ENCODE measurements at places on chromosomes 7 and 10.

DNA sequence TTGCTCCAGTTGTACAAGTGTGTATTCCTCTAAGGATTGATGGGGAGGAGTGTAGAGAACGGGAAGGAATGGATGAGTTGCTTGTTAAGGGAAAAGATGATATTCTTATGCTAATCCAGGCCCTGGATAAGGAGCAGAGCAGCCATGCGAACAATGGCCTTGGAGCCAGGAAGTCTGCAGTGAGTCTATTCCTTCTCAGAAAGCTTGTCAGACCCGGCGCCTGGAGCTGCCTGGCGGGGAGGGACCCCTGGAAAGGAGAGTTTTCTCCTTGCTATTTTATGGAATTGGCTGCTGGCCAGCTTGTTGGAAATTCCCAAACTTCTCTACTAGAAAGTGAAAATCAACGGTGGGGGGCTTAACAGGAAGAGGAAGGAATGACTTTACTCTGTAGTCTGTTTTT lies 89.1 kb downstream of the MMRN2 start:
- ATAC-seq = no peak

- no peak for ATAC-seq
Measured at GRCh38 chr7:98212532-98213041, 1.3 kb downstream of the BHLHA15 start.

- peak; percentile 35 for ATAC-seq
Measured at GRCh38 chr10:89301232-89301631, 614 bp upstream of the IFIT2 start.

DNA sequence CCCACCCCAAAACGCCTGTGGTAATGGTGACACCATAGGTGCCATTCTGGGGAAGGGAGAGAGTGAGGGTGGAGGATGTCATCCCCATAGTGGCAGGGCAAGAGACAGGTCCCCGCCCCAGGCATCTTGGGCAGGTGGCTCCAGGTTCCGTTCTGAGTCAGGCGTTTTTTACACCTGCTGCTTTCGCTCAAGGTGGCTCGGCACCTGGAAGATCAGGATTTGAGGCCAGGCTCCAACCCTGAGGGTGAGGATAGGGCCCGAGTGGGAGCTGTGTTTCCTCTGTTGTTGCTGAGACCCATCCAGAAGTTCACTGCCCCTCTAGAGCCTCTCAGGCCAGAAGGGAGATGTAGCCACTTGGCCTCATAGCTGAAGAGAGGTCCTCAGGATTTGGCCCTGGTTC lies 36.6 kb upstream of the DUSP5 start:
- peak; percentile 7 for ATAC-seq

GRCh38 chr10:131802996-131803395 lies 97.8 kb upstream of the PPP2R2D start:
- no peak for ATAC-seq

DNA sequence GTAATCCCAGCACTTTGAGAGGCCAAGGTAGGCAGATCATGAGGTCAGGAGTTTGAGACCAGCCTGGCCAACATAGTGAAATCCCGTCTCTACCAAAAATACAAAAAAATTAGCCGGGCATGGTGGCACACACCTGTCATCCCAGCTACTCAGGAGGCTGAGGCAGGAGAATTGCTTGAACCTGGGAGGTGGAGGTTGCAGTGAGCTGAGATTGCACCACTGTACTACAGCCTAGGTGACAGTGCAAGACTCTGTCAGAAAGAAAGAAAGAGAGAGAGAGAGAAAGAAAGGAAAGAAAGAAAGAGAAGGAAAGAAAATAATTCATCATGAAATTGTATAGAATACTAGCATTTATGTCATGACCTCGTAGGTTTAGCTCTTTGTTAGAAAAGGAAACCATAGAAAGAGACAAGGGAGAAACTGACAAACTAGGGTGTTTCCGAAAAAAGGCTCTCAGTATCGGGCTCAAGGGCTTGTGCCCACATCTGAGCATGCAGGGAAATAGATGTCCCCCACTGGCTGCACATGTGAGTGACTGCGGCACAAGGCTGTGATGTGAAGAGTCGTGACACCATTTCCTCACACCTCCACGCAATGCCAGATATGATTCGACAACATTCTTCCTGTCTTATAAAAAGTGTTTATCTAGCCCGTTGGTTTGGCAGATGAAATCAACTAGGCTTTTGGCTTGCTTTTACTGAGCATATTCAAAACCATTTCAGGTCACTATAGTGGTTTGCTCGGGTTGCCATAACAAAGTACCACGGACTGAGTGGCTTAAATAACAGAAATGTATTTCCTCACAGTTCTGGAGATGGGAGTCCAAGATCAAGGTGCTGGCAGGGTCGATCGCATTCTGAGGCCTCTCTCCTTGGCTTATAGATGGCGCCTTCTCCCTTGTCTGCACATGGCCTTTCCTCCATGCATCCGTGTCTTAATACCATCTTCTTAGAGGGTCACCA lies 2.0 kb downstream of the SRGN start:
- ATAC-seq = peak; percentile 31

DNA sequence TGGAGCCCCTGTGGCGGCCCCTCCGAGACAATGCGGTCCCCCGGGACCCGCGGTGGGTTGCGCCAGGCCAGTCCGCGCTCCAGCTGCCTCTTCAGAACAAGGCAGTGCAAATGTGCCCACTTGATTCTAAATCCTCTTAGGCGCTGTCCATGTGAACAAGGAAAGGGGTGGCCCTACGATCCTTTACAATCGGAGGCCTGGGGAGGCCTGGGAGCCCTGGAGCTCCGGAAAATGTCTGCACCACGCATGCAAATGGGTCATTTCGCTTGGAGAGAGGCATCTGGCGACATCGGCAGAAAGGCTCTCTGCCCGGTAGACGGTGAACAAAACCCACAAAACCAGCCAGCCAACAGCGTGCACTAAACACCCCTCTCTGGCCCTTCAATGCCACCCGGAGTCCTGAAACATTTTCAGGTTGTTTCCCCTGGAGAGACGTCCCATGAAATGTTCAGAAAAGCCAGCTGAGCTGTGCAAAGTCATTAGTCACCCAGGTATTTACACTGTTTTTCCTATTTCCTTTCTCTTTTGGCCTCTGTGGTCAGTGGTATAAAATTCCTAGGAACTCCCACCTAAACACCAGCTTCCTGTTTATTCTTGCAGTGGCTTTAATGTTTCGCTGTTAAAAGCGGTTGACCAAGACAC lies 102.8 kb upstream of the ZNF438 start:
- ATAC-seq = peak; percentile 43

- no peak for ATAC-seq
Measured at GRCh38 chr7:143376396-143376795, 4.7 kb upstream of the ZYX start.

GRCh38 chr7:12127455-12127854 lies 83.6 kb upstream of the TMEM106B start:
- ATAC-seq = no peak

GRCh38 chr7:87934699-87935383 lies 790 bp downstream of the ADAM22 start:
- peak; percentile 15 for ATAC-seq

- ATAC-seq = no peak
Measured at GRCh38 chr10:12279281-12279680, 70.1 kb upstream of the CAMK1D start.

GRCh38 chr10:132520177-132520811 lies 17.3 kb upstream of the INPP5A start:
- no peak for ATAC-seq

DNA sequence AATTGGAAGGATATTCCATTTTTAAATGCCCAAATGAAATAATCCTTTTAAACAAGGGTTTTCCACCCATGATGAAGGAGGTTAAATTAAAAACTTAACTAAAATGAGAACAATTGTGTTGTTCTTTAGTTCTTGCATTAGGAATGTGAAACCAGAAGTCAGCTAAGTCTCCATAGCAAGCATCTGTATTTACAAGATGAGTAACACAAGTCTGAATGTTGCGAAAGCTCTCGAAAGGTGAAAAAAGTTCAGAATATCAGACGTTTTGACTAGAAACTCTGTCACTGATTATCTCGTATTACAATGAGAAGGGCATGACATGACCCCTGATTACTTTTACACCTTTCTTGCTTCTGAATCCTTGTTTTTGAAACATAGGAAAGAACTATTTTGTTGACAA lies 149.6 kb downstream of the BICC1 start:
- no peak for ATAC-seq

DNA sequence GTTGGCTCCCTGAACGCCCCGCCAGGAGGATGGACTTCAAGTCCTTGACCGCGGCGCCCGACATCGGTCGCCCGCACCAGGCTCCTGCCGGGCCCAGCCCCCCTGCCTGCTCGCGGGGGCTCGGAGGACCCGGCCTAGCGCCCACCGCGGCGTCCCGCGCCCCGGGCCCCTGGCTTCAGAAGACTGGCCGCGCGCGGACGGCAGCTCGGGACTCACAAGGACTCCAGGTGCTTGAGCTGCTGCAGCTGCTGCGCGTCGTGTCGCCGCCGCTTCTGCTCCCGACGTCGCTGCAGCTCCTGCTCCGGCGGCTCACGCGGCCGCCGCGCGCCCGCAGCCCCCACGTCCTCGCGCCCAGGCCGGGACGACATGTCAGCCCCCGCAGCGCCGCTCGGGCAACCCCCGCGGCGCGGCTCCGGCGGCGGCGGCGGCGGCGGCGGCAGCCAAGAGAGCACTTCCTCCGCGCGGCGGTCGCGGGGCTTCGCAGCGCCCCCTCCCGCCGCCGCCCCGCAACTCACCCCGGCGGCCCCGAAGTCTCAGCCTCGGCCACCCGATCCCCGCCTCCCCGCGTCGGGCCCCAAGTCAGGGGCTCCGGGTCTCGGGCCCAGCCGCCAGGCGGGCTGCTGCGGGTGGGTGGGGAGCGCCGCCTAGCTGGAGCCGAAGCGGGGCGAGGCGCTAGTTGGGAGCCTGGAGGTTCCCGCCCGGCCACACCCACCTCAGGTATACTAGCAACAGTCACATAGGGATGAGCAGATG lies at the start of gene RP9:
Gene RP9 (minus strand): TSS at position 400 of the 753 bp plus-strand sequence. CDS start 32 bp downstream, at position 368.
- ATAC-seq = peak; percentile 88

DNA sequence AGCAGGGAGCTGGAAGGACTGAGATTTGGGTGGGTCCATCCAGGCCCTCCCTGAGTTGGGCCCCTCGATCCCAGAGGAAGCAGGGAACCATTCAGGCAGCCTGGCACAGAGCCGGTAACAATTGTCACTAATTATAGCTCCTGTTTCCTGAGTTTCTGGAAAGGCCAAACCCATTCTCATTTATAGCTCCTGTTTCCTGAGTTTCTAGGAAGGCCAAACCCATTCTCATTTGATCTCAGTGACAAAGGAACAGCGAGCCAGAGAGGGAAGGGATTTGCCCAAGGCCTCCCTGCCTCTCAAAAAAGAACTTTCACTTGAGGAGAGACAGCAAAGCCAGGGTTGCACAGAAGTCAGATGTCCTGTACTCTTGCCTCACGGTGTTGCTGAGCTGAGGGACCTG lies 521.9 kb downstream of the TYW1 start:
- ATAC-seq = no peak

GRCh38 chr7:27203365-27203953 lies 3.6 kb upstream of the HOXA13 start:
- ATAC-seq = no peak

DNA sequence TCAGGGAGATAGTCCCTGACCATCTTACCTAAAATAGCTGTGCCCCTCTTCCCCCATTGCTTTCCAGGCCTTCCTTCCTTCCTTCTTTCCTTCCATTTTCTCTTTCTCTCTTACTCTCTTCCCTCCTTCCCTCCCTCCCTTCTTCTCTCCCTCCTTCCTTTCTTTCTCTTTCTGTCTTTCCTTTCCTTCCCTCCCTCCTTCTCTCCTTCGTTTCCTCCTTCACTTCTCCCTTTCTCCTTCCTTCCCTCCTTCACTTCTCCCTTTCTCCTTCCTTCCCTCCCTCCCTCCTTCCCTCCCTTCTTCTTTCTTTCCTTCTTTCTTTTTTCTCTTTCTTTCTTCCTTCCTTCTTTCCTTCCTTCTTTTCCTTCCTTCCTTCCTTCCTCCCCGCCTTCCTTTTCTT lies 24.6 kb upstream of the MKX start:
- ATAC-seq = no peak

- ATAC-seq = no peak
Measured at GRCh38 chr7:69225259-69225943, 372.9 kb upstream of the AUTS2 start.

DNA sequence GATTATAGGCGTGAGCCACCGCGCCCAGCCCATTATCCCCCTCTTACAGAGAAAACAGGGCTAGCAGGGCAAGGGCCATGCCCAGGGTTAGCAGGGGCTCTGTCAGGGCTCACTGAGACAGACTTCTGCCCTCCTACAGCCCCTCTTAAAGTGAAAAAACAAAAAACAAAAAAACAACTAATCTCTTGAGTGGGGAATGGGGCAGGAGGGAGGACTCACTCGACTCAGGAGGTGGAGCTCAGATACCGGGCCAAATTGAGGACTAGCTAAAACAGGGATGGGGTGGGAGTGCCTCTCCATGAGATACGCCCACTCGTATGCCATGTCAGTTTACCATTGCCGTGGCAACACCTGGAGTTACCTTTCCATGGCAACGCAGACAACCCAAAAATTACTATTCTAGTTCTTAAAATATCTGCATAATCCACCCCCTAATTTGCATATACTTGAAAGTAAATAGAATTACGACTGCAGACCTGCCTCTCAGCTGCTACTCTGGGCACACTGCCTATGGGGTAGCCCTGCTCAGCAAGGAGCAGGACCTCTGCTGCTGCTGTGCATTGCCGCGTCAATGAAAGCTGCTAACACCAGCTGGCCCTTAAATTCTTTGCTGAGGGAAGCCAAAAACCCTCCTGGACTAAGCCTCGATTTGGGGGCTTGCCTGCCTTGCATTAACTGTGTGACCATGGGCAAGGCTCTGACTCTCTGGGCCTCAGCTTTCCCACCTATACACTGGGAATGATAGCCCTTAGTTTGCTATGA lies 13.4 kb downstream of the SSC4D start:
- no peak for ATAC-seq

DNA sequence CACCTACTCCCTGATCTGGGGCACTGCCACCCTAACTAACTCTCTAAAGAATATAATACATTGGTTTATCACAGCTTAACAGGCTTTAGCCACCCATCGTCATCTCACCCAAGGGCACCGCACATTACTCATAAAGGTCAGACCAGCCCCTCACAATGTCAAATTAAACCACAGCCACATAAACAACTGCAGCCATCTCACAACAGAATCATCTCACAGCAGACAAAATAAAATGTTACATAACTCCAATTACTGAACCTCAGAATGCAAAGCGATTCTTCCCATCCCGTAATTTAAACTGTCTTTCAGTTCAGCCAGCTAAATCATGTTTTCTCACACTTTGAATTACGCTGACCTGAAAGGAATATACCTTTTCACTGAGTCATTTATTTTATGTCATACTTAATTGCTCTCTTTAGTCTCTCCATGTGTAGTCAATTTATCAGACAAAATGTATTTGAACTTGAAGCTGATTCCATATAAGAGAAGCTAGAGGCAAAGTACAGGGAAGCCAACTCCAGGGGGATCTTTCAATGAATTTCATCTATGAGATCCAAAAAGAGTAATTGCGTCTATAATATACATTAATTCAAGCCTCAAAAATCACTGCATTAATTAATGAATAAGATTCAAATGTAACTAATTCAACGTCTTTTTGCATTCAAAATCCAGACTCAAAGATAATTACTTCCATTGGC lies 96.9 kb upstream of the NEBL start:
- ATAC-seq = peak; percentile 53

- ATAC-seq = no peak
Measured at GRCh38 chr10:33236916-33237315, 97.6 kb downstream of the NRP1 start.
